HuH-7.5 (cell line): ENCODE measurements at places on chromosomes 11 and 22.

GRCh38 chr22:47066616-47066905, 304.1 kb downstream of the TBC1D22A start:
- DNase-seq, result no peak

- DNase-seq, result no peak
Measured at GRCh38 chr11:120331301-120331996, 4.8 kb upstream of the ARHGEF12 start.

DNA sequence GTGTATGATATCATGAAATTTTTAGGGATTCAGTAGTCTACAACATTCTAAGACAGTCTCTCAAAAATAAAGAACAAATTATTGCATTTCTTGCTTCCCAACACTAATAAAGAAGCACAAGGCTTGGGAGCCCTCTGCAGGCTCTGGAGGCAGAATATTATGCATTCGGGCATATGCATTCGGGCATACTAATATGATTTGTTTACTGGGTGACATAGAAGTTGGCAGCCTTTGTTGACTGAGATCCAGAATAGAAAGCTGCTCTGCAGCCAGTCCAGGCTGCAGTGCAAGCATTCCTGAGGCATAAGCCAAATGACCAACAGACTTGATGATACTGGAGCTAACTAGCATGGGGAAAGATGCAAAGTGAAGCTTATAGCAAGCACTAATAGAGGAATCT, 945.5 kb downstream of the OPCML start:
- DNase-seq, result no peak

GRCh38 chr22:44068422-44069191, 44.5 kb downstream of the PARVB start:
- no peak for DNase-seq
